Activated CD4-positive, alpha-beta T cell treated with anti-CD3 and anti-CD28 coated beads, Interleukin-2, amount 50 U/mL, for 4 hours (primary cell): ENCODE measurements at places on chromosomes 5 and 9.

DNA sequence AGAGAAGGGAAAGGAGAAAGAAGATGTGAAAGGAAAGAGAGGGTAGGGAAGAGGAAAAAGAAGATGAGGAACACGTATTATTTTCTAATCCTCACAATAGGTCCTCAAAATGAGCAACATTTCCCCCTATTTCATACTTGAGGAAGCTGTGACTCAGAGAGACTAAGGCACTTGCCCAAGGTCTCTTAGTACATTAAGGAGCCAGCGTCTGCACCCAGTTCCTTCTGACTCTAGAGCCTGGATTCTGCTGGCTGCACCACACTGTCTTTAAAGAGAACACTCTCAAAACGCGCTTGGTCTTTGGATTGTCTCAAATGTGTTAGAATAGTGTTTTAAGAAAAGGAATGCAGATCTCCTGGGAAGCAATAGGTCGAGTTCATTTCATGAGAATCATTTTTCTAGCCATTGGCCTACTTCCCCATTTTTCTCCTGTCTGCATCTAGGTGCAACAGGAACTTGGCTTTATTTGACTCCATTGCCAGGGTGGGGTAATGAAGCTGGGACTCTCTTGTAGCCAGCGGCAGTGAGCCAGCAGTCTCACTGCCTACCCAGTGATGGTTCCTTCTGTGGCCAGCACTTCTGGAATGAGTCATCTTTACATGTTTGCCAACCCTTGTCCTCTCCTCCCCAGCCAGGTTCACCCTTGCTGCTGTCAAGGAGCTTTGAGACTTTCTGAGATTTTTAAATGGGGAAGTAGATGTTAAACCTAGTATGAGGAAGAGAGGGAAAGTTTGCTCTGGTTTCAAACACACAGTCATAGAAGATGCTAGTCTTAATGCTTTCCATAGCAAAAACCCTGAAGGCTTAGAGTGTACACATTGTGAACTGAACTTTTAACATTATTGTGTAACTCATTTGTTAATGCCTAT, 82.7 kb downstream of the DOCK8 start:
- DNase-seq: no peak

GRCh38 chr9:60545878-60546385, 368.3 kb upstream of the SPATA31A5 start:
- no peak for DNase-seq

- DNase-seq: no peak
These were observed 1.5 kb downstream of the PCSK1 start for GRCh38 chr5:96431376-96432187.

DNA sequence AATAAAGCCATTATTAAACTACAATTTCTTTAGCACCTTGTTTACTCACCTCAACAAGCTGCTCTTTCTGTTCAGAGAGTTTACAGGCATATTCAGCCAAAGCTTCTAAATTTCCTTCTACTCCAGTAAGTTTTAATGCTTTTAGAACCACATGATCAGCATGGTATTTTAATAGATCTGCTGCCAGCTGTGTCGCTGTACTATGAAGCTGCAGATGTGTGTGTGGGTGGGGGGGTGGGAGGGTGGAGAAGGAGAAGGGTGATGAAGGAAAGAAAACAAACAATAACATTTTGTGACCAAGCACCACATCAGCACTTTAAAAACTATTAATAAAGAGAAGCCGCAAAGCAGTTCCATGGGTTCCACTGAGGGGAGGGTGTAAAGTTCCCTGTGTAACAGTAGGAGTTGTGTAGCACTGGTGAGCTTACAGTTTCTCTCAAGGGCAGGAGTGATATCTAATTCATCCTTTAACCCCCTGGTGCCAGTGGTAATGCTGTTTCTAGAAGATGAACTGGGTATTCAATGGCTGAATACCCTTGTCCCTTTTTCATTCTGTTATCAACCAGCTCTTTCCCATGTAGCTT, 38.5 kb downstream of the ABITRAM start:
- no peak for DNase-seq

DNA sequence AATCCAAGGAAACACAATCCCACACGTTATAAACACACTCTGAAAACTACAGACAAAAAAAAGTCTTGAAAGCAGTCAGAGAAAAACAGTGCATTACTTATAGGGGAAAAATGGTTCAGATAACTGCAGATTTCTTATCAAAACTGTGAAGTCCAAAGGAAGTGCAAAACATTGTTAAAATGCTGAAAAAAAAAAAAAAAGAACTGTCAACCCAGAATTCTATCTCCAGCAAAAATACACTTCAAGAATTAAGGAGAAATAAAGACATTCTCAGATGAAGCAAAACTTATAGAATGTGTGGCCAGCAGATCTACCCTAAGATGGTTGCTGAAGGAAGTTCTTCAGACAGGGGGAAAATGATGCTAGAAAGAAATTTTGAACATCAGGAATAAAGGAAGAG, 40.4 kb downstream of the ADAMTS2 start:
- no peak for DNase-seq

DNA sequence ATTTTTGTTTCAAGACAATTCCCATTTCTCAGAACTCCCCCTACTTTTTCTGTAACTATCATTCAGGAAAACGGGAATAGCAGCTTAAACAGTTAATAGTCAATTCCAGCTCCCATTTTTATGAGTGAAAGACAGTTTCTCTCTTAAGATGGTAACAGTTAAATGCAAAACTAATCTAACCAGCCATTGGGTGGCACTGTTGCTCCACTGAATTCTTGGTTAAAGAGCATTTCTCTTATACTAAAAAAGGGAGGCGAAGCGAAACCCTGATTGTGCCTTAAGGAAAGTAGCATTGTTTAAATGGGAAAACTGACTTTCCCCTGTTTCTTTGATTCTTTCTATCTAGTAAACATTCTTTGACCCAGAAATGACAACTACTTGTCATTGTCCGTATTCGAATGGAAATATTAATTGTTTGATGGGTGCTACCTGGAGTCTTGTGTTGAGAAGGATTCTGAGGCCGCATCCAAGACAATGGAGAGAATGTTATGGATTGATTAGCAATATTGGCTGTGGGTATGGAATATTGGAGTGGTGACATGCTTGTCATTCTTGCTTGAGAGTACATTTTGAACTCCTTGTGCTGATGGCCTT, 507.8 kb downstream of the MAT2B start:
- DNase-seq: no peak

GRCh38 chr5:178113841-178114324, 551 bp downstream of the N4BP3 start:
- DNase-seq: no peak

GRCh38 chr9:38442473-38443096, 18.3 kb upstream of the IGFBPL1 start:
- no peak for DNase-seq

- no peak for DNase-seq
These were observed 33.0 kb downstream of the CAMK2A start for GRCh38 chr5:150256410-150257064.

DNA sequence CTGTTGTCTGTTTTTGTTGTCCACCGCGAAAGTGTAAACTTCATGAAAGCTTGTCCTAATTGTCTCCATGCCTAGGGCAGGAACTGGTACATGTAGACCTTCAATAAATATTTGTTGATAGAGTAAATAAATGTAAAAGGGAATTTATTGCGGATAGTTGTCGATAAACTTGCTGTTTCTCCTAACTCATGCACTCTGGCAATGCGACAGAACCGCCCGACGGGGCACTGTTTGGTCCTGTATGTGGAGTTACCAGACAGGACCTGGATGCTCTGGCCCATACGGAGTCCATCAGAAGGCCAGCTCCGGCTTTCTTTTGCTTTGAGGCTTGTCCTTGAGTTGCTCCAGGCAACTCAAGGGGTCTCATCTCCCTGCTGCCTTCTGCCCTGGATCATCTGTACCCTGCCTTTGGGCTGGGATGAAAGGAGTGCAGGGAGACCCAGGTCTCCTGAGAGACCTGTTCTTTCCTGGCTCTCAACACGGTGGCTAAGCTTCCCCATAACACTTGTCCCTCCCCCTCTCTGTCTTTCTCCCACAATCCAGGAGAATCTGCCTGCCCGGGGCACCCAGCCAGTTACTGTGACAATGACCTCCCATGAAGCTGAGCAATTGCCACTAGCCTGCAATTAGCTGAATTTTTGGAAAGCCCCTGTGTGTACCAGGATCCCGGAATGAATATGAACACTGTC, 149.5 kb upstream of the PTCH1 start:
- no peak for DNase-seq

DNA sequence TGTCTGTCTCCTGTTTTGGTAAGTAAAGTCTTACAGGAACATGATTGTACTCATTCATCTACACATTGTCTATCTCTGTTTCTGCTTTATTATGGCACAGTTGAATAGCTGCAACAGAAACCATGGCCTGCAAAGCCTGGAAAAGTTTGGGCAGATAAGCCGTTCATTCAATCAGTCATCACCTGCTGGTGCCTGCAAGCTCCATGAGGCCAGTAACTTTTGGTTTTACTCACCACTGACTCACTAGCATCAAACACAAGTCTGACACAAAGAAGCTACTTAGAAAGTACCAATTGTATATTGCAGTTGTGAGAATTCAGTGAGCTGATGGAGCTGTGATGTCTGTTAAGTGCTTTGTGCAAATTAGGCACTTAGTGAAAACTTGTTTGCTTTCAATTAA, 373.6 kb upstream of the SGCD start:
- no peak for DNase-seq

DNA sequence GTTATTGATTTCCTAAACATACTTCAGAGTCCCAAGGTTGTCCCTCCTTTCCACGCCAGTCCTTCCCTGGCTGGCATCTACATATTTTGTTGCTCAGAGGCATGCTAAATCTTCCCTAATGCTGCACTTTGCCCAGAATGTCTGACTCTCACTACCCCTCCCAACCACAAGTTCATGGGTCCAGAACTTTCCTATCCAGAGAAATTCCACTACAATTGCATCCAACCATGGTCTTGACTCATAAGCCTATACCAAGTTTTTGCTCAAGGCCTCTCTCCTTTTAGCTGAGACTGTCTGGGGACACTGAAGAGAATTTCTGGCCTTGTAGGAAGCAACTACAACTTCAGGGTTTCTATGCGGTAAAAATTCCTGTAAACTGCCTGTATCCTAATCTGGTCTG, 206.3 kb downstream of the BNC2 start:
- DNase-seq: no peak

- DNase-seq: no peak
These were observed 160.3 kb downstream of the TLR4 start for GRCh38 chr9:117864385-117865057.

DNA sequence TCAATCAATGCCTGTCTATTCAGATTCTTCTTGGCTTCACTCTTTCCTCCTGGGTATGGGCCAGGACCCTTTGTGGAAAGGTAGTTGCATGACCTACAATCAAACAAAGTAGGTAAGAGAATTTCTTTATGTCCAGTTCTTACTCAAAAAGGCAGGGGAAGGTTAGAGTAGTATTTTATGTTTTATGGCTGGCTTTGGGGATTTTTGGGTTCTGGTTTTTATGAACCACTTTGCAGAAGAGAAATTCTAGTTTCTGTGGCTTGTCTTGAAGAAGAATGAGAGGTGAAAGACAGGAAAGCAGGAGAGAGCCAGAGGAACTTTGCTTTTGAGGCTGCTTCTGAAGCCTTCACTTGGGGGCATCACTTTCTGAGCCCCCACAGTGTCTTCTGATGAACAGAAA, 14.7 kb upstream of the CRHBP start:
- DNase-seq: no peak

DNA sequence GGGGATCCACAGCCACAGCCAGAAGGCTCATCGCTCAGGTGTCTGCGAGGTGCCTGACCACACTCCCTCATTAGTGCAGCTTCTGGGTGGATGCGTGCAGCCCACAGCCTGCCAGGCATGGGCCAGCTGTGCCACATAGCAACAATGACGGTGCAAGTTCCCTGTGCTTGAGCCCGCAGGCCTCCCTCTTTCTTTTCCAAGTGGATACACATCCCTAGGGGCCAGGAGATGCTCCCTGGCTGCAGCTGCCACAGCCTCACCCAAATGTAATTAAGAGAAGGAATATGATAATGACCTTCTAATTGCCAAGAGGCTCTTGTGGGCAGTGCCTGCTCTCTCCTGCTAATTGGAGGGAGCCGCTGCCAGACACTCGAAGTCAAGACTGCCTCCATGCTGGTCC, 116.0 kb upstream of the PPP1R26 start:
- DNase-seq: no peak

GRCh38 chr9:106697750-106698502, 165.0 kb upstream of the ZNF462 start:
- DNase-seq: no peak

- no peak for DNase-seq
These were observed 22.8 kb downstream of the EXOC3 start for GRCh38 chr5:465591-466403.

GRCh38 chr9:92147030-92147851, 32.0 kb upstream of the SPTLC1 start:
- DNase-seq: no peak

DNA sequence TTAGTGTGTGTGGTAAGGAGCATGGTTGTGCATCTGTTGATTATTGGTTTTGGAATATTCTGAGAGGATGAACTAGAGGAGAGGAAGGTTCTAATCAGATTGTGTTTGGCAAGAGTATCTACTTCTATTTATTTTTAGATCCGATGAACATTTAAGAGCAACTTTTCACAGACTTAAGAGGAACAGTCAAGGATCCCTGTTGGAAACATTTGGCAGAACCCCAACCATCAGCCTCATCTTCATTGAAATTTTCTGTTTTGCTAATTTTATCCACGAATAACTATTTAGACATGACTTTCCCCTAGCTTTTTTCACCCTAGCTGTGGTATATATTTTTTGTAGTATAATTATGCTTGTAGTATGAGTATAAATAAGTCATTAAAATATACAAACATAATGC, 868.5 kb downstream of the MAT2B start:
- no peak for DNase-seq

- DNase-seq: no peak
These were observed 9.9 kb upstream of the CD180 start for GRCh38 chr5:67206461-67206860.
